Body of pancreas (tissue), 4 donors: ENCODE measurements at places on chromosomes 6 and 20. TPM values are rescaled to one million over a fixed set of nuclear protein-coding genes. Genes with fewer than 3 reads are reported as not detected.

DNA sequence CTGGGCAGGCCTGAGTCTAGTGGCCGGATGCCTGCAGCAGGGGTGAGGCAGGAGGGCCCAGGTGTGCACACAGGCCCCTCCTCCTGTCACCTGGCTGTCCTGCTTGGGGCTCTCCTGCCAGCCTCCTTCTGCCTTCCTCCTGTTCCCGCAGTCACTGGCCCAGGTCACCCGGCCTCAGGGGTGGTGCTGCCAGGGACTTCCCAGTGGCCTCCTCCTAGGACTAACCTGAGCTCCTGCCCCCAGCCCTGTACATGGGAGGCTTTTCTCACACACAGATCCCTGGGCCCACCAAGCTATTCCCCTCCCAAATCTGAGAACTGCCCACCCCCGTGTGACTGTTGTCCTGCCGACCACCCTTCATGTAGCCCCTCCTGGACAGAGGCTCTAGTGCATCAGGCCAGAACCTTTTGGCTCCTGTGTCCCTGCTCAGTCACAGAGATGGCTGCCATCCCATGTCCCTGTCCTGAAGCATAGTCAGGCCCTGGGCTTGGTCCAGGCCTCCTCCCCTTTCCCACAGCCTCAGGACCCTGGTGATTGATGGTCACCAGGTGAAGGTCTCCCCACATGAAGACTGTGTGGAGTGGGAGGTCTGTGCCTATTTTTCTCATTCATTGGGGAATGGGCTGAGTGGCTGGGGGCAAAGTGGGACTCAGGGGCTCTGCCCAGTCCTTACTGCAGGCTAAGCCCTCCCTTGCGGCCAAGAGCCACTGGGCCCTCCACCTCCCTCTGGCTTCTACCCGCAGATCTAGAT lies 1.1 kb upstream of the ULBP1 start:
- DNase-seq, result no peak

DNA sequence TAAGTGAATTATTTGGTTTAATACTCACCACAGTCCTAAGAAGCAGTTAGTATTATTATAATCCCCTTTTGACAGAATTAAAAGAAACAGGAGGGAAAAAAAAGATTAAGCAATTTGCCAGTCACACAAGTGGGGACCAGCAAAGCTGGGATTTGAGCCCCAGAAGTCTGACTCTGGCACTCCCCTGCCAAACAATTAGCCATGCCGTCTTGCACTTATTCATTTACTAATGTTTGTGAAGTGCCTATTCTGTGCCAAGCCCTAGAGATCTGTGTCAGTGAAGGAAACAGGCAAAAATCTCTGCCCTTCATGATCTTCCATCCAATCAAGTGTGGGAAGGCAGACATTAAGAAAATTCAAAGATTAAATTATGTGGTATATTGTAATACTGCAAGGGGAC lies 126.0 kb upstream of the TOP1 start:
- no peak for DNase-seq

GRCh38 chr6:80254716-80255115 lies 148.2 kb downstream of the BCKDHB start:
- no peak for DNase-seq

DNA sequence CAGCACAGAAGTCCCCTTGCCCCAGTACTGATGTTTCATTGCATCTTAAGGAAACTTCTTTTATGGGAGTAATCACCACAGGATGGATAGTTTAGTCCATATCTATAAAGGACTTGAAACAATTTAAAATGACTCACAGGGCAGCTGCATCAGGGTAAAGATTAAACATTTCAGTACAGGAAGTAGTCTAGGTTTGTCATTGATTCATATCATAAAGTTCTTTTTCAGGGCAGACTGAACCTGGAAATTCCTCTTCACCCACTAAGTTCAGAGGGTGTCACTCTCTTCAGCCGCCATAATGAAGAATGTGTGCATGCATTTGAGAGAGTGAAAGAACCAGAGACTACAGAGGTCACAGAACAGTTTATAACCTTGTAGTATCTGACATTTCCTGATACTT lies 296.3 kb upstream of the JAG1 start:
- no peak for DNase-seq

DNA sequence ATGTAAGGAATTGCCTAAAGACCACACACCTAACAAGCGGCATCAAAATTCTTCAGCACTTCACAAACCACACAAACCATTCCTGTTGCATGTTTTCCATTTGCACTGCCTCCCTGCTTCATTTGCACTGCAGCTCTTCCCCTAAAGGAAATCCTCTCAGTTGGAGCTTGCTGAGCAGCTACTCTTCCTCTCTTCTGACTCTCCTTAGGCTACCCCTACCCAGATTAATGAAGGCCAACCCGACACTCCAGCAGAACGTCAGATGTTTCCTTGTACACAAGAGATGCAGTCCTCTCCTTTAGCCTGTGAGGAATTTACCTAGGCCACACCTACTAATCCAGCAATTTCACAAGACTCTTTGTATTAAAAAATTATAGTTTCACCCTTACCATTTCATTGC lies 8.1 kb downstream of the BEND6 start:
- DNase-seq, result no peak

GRCh38 chr6:160293844-160294243 lies 35.2 kb upstream of the SLC22A2 start:
- DNase-seq, result no peak

GRCh38 chr6:127177923-127178231 lies 59.4 kb downstream of the RSPO3 start:
- DNase-seq, result no peak

- no peak for DNase-seq
Observed at GRCh38 chr6:15500078-15500740, 162.6 kb downstream of the DTNBP1 start.

DNA sequence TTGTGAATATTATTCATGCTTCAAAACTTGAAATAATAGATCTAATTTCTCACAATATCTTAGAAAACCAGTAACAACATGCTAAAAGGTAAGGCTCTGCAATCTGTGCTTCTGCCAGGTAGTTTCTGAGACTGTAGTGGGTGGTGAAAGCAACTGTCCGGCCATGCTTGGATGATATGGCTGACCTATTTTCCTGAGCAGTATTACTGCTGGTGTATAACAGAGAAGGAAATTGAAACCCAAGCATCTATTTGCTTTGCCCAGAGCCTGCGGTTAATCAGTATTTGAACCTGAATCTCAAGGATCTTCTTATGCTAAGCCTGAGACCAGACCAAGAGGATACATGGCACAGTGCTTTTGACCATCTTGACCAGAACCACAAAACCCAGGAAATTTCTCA lies 563.8 kb downstream of the COL12A1 start:
- DNase-seq, result no peak

- DNase-seq, result no peak
Observed at GRCh38 chr6:71496722-71497033, 208.1 kb downstream of the OGFRL1 start.

DNA sequence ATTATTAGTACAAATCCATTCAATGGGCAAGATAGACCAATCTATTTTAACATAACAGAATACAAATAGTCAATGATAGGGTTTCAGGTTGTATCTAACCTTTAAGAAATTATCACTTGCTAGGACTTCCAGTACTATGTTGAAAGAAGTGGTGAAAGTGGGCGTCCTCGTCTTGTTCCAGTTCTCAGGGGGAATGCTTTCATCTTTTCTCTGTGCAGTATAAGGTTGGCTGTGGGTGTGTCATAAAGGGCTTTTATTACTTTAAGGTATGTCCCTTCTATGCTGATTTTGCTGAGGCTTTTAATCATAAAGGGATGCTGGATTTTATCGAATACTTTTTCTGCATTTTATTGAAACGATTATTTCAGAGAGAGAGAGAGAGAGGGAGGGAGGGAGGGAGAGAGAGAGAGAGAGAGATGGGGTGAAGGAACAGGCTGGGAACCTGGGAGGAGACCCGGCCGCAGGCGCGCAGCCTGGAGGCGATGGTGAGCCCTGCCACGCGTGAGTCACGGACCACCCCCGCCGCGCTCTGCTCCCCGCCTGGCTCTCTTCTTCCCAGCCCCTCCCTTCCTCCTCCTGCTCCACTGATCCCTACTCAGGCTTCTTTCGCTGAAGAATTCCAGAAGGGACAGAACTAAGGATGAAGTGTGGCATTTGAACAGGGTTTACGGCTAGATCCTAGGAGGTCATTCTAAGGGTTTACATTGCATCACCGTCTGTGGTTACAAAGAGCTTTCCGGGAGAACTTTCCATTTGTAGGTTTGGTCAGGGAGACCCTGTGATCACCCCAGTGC lies 45.5 kb upstream of the HLA-E start:
- DNase-seq, result no peak

DNA sequence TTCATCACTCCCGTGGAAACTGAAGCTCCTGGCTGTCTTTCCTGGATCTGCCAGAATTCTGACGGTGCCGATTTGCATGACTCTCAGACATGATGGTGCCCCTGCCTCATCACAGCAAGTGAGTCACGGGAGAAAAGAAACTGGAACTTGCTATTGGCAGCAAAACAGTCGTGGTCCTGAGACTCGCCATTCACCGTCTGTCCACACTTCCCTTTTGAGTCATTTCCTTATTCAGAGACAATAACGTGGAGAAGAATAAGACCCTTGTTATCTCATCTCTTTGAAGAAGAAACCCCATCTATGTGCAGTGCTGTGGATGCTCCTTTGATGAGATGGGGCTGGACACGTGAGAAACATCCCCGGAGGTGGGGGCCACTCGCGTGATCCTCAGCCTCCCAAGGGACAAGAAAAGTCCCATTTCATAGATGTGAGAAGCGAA lies 4.2 kb downstream of the GPR31 start:
- DNase-seq, result no peak

GRCh38 chr6:37519461-37519860 lies 19.8 kb upstream of the CCDC167 start:
- DNase-seq, result no peak

DNA sequence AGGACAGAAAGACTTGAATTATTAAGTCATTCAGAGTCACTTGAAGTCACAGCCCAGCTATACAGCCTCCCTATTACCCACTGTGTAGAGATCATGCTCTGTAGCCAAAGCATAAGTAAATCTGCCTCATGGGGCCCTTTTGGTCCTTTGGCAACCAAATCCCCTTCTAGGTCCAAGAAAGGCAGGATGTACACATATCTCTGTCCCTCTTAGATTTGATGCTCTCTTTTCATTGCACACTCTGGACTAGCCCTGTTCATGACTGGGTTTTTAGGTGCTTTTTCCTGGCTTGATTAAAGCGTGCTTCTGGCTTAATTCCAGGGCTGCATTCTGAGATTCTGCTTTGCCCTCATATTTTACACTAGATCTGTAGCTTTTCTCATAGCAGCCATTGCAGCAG lies 296.8 kb downstream of the TENT5A start:
- no peak for DNase-seq

DNA sequence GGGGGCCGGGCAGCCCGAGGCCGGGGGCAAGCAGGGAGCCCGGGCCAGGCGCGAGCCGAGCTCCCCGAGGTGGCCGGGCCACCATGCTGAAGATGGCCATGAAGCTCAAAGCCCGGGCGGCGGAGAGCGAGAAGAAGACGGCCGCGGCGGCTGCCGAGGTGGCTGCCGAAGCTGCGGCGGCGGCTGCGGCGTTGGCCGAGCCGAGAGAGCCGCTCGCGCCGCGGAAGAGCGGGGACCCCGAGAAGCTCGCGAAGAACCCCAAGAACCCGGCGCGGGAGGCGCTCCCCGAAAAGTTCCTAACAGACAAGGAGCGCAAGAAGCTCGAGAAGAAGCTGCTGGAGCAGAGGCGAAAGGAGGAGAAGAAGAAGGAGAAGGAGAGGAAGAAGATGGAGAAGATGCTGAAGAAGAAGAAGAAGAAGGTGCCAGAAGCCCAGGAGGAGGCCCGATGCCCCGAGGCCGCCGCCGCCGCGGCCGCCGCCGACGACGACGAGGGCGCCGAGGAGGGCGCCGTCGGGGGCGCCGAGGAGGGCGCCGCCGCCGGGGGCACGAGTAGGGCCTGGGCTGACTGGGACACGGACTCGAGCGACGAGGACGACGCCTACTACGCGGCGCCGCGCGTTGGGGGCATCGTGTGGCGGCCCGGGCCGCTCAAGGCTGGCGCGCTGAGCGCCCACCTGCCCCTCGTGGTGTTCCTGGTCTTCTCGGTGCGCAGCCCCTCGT lies 37.4 kb downstream of the GNAS start:
- DNase-seq, result no peak

The TP53RK gene
- total RNA-seq, result 11.7 TPM

The CARMIL1 gene
- 13.7 TPM for total RNA-seq

The CD40 gene
- total RNA-seq, result 14.5 TPM

The PSORS1C2 gene
- not detected for total RNA-seq

The DOK5 gene
- total RNA-seq, result 1.3 TPM

The COL20A1 gene
- not detected for total RNA-seq

The TNFRSF6B gene
- 13.8 TPM for total RNA-seq

The MYBL2 gene
- total RNA-seq, result 3.6 TPM

The IL22RA2 gene
- not detected for total RNA-seq
